NCI-H187 treated with DMSO at 0.1 percent for 48 hours (cell line): ENCODE measurements at places on chromosomes 13 and 19.

DNA sequence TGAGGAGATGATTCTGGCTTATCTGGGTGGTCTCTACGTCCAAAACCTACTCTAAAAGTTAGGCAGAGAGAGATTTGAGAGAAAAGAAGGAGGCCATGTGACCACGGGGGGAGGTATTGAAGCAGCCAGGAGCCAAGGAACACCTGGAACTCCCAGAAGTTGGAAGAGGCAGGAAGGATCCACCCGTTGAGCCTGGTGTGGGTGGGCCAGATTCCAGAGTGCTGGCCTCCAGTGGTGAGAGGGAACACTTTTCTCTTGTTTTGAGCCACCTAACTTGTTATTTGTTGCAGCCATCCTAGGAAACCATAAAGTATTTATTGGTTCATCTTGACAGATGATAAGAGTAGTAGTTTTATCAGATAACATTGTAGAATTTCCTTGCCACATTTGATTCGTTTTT, 396.9 kb downstream of the MYO16 start:
- DNase-seq = no peak

DNA sequence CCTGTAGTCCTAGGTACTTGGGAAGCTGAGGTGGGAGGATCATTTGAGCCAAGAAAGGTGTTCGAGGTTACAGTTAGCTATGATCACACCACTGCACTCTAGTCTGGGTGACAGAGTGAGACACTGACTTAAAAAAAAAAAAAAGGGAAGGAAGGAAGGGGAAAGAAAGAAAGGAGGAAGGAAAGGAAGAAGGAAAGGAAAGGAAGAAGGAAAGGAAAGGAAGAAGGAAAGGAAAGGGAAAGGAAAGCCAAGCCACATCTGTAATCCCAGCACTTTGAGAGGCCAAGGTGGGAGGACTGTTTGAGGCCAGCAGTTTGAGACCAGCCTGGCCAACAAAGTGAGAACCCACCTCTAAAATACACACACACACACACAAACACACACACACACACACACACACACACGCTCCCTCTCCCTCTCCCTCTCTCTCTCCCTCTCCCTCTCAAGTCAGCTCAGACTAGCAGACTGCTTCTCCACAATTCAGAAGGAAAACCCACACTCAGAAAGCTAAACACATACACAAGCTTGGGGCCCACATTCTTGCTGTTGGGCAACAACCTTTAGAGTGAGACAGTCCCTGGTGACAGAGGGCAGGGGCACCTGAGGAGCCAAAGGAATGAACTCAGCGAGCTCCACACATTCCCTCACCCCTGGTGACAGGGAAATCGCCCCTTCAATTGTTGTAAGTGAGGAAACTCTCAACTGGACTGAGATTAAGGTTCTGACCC, 2.7 kb downstream of the ZNF709 start:
- no peak for DNase-seq

- no peak for DNase-seq
Observed at GRCh38 chr13:27053210-27053884, 118.3 kb downstream of the USP12 start.

DNA sequence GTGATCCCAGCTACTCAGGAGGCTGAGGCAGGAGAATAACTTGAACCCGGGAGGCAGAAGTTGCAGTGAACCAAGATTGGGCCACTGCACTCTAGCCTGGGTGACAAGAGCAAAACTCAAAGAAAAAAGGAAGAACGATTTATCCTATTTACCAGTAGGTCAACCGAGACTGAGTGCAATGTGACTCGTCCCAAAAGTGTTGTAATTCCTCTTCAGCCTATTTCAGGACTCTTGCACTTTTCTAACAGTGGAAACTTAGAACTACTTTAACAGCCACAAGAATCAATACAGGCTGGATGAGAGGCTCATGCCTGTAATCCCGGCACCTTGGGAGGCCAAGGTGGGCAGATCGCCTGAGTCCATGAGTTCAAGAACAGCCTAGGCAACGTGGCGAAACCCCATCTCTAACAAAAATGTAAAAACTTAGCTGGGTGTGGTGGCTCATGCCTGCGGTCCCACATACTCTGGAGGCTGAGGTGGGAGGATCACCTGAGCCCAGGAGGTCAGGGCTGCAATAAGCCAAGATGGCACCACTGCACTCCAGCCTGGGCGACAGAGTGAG, 4.3 kb upstream of the NR1H2 start:
- DNase-seq = no peak

GRCh38 chr13:63696055-63696454, 2280.4 kb upstream of the PCDH20 start:
- no peak for DNase-seq

DNA sequence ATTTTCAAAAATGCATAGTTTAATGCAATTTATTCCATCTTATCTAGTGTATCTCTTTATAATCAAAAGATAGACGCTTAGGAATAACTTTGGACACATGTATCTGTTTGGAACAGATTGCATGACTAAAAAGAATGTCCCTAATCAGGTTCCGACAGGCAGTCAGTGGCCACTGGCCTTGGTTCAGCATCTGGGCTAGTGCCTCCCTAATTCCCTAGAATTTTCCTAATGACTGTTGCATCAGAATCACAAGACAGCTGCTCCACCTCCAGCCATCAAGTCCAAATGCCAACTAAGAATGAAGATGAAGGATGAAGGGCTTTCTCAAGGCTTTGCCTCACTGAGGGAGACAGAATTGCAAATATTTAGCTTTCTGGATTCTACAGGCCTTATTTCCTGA, 173.8 kb downstream of the EFNB2 start:
- no peak for DNase-seq

GRCh38 chr19:13588957-13589833, 82.9 kb upstream of the CACNA1A start:
- no peak for DNase-seq
